ENCODE measurements at places on chromosomes 6 and 20.

DNA sequence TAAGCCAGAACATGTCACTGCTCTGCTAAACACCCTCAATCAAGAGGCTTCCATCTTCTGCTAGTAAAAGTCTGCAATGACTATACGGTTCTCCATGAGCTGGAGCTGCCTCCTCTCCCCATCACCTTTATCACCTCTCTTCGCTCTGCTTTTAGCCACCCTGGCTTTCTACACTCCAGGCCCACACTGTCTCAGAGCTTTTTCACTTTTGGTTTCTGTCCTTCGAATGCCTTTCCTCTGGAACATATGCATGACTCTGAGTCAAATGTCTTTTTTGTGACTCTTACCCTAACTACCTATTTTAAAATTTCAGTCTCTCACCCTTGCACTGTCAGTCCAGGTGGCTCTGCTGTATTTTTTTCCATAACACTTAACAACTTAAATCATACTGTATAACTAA is 525.4 kb upstream of the RNF217 start:
- no peak for ATAC-seq

- no peak for ATAC-seq
Measured at GRCh38 chr20:63651942-63652191, 1.4 kb downstream of the STMN3 start.

GRCh38 chr6:125300992-125301434 is 754 bp downstream of the HDDC2 start:
- no peak for ATAC-seq

GRCh38 chr6:91633374-91634111 is 1046.7 kb upstream of the MAP3K7 start:
- ATAC-seq: no peak

DNA sequence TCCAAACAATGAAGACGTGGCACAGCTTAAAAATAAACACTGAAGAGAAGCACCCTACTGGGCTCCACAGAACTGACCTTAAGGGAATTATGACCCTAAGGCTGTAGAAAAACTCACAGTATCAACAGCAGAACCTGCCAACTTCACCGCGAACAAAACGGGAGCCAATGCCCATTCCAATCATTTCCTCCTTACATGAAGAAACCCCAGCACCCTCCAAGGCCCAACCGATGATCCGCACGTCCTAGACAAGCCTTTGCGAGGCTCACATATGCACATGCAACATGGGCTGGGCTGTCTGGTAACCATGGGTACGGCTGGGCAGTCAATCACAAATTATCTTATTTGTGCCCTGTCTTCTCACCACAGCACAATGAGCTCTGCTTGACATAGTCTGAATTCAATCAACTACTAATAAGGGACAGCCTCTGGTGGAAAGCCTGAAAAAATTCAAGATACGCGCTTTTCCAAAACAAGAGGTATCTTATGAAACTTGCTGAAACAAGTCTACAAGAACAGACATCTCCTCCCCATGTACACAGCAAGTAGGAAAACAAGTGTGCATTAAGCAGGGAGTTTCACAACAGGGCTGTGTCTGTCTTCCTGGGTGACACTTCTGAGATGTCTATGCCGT is 1.7 kb downstream of the DIDO1 start:
- peak; percentile 9 for ATAC-seq

GRCh38 chr20:24838546-24839535 is 110.2 kb upstream of the CST7 start:
- ATAC-seq: no peak

- no peak for ATAC-seq
Measured at GRCh38 chr20:19915111-19915798, 101.9 kb upstream of the NAA20 start.

GRCh38 chr6:64672131-64672530 is 1034.9 kb downstream of the EYS start:
- no peak for ATAC-seq

DNA sequence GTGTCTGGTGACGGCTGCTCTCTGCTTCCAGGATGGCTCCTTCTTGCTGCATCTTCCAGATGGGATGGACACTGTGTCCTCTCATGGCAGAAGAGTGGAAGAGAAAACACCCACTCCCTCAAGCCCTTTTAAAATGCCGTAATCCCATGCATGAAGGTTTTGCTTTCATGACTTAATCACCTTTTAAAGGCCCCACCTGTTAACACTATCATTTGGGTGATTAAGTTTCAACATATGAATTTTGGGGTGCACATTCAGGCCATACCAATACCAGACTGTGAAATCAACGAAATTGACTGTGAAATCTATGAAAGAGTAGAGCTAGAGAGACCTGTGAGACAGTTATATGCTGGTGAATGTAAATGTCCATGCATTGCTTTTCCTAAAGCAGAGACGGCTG is 374.3 kb upstream of the CHD6 start:
- no peak for ATAC-seq

- peak; percentile 43 for ATAC-seq
Measured at GRCh38 chr6:11172501-11173327, 59.8 kb downstream of the NEDD9 start.

- ATAC-seq: no peak
Measured at GRCh38 chr20:47231382-47232039, 125.0 kb downstream of the ZMYND8 start.

DNA sequence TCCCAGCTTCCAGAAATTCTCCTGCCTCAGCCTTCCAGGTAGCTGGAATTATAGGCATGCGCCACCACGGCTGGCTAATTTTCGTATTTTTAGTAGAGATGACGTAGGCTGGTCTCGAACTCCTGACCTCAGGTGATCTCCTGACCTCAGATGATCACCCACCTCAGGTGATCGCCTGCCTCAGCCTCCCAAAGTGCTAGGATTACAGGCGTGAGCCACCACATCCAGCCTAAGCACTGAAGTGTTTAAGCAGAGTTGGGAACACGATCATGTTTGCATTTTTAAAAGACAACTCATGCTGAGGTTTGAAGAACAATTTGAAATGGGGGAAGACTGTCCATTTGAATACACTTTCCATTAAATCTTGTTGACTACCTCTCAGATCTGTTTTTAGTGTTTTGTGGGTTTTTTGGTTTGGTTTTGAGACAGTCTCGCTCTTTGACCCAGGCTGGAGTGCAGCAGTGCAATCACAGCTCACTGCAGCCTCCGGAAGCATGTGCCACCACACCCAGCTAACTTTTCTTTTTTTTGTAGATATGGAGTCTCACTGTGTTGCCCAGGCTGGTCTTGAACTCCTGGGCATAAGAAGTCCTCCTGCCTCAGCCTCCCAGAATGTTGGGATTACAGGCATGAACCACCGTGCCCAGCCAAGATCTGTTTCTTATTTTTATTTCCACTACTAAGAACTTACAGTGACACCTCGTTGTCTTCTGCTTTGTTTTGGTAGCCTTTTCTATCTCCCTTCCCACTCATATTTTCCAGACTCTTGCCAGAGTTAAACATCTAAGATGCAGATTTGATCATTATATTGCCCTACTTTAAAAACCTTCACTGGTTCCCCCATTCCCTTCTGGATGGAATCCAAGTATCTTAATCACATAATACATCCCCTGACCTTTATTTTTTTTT is 5.5 kb downstream of the CASP8AP2 start:
- ATAC-seq: peak; percentile 97

- ATAC-seq: no peak
Measured at GRCh38 chr6:151729829-151730495, 77.5 kb upstream of the ESR1 start.

- ATAC-seq: no peak
Measured at GRCh38 chr6:144320741-144321140, 35.6 kb downstream of the UTRN start.

- no peak for ATAC-seq
Measured at GRCh38 chr6:89073014-89073620, 7.4 kb upstream of the PNRC1 start.

GRCh38 chr6:68658338-68658737 is 23.3 kb downstream of the ADGRB3 start:
- ATAC-seq: no peak

DNA sequence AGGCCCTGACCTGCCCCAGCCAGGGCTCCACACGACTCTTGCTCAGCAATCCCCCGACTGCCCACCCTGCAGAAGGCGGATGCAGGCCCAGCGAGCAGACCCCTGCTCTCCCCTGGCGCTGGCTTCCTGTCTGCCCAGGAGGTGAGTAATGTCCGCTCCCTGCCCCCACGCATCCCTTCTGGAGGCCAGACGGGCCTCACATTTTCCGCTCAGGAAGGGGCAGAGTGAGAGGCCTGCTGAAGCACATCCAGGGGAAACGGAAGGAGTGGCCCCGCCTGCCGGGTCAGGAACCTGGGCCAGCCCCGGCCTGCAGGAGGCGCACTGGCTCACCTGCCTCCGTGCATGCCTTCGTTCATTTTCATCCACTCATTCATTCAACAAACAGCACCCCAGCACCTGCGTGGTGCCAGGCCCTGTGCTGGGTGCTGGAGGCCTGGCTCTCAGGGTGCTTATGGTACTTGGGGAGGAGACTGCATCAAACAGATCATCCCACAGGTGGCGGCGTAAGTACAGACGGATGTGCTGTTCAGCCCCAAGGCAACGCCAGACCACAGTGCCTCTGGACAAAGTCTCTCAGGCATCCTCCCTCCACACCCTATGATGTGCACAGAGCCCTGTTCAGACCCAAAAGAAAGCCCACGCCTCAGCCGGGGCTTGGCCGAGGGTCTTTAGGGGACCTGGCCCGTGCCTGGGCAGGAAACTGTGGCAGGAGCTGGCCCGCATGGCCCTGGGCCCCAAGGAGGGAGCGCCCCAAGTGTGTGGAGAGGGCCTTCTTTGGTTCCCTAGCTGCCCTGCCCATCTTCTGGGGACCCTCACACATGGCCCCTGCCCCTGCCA is 112.1 kb downstream of the ASXL1 start:
- peak; percentile 42 for ATAC-seq

GRCh38 chr20:49207076-49207475 is 12.1 kb upstream of the DDX27 start:
- peak; percentile 48 for ATAC-seq

DNA sequence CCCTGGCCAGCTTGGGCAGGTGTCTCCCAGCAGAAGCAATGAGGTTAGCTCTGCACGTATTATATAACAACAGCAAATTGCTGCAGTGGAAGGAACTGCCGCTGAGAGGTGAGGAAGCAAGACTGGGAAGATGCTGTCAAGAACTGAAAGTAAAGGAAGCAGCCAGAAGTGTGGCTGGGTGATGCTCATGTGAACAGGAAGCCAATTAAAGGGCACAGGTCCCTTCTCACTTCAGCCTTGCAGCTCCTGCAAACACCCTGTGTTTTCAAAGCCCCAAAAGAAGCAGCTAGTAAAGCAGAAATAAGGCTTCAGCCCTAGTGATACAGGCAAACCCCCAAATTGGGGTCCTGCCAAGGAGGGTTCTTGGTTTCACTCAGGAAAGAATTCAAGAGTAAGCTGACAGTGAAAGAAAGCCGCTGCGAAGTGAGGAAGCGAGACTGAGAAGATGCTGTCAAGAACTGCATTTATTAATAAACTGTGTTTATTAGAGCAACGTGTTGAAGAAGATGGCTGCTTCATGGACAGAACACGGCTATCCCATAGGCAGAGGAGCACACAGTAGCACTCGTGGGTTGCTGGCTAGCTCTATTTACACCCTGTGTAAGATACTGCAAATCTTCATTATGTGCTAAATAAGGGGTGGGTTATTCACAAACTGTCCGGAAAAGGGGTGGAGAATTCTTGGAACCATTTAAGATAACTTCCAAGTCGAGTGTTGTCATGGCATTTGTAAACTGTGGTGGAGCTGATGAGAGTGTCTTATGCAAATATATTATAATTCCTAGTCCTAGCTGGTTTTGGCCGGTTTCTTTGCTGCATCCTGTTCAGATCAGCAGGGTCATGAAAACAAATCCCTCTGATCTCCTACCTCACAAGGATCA is 152.2 kb downstream of the LINC00237 start:
- ATAC-seq: no peak

DNA sequence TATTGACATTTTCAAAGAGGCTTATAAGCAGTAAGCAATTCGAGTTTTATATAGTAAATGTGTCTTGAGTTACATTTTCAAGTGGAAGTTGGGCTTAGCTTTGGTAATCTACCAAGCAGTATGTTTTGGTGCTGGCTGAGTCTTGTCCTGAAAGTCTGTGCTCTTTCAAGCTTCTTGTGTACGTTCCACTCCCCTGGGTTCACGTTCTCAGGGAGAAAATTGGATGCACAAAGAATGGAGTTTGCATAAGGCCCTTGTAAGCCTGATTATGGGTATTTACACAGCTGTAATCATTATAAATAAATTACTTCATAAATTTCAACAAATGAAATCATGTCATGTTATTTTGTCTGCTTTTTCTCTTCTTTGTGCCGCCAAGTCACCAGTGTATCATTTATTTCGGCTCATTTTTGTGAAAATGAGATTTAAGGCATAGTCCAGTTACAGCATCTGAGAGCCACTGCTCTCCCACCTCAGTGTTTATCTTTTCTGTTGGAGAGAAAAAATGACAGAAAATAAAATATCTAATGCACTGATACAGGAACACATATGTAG is 262.5 kb downstream of the BTBD3 start:
- ATAC-seq: no peak

- ATAC-seq: no peak
Measured at GRCh38 chr6:142735204-142735603, 209.8 kb downstream of the HIVEP2 start.

GRCh38 chr6:71043902-71044301 is 87.0 kb upstream of the B3GAT2 start:
- ATAC-seq: no peak

All from activated T-helper 17 cell treated with anti-CD3 and anti-CD28 coated beads, Interleukin-2, amount 50 U/mL, for 72 hours (primary cell).